ENCODE measurements at places on chromosomes 4 and X.

DNA sequence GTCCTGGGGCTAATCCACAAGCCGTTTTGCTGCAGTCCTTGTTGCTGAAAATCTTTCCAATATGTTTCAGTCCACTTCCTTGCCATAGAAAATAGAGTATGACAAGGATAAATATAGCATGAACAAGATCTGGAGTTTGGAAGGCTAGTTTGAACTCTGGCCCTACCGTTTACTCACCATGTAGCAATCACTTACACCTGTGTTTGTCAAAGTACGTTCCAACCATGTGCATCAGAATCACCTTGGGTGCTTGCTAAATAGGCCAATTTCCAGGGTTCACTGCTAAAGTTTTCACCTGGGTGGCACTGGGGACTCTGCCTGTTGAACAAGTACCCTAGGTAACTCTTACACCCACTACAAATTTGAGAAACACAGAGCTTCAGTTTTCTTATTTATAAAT is 188.9 kb downstream of the ENOX2 start:
- DNase-seq: no peak

DNA sequence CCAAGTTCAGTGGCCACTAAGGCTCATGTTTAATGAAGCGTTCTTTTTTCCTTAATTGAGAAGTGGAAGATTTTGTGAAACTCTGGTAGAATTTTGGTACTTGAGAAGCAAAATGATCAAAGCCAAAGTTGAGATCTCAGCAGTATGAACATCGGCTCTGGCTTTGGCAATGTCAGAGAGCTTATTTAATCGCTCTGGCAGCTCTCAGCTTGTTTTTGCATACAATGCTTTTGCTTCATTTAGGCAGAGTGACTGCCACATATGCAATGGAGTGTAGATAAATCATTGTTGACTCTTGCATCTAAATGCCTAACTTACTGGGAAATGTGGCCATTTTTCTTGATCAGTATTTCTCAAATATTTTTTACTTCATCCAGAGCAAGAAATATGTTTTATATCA is 135.7 kb downstream of the AASDH start:
- no peak for DNase-seq

DNA sequence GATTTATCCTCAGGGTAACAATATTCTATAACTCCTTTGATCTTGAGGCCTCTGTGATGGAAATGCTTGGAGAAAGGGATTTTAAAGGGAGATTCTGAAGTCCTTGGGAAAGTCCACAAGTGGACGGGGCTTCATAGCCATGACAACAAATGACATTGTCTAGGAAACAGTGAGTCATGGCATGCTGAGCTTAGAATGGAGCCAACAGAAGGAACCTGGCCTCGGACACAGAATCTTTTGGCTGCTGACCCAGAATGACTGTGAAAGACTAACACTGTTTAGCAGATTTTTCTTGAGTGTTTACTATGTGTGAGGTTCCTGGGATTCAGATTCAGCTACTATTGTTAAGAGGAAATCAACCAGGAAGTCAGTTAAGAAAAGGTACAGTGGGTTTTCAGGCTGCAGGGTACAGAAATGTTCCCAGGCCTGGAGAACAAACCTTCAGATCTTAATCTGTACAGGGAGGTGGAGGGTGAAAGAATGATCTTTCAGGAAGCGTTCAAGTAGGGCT is 18.1 kb upstream of the CXCL2 start:
- DNase-seq: peak; percentile 95

- DNase-seq: no peak
Observed at GRCh38 chr4:158535130-158535614, 13.5 kb downstream of the RXFP1 start.

GRCh38 chr4:152364883-152365282 is 171.0 kb downstream of the FBXW7 start:
- DNase-seq: no peak

- DNase-seq: no peak
Observed at GRCh38 chr4:138561906-138562305, 319.8 kb upstream of the SLC7A11 start.

- DNase-seq: no peak
Observed at GRCh38 chrX:39755143-39756032, 342.4 kb downstream of the BCOR start.

DNA sequence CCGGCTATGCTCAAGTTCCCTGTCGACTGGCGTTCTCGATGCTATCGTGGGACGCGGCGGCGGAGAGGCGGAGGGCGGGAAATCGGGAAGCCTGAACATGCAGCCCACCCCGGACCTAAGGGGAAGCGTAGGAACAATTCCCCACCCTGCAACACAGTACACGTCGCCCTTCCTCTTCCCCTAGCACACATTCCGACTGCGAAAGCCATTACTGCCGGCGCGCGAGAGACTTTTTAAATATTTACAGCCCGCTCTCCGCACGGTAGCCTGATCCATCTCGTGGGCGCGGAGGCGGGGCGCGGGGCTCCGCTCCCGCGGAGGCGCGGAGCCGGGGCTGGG is 48.1 kb upstream of the BCOR start:
- DNase-seq: no peak

GRCh38 chr4:22552812-22553211 is 36.9 kb upstream of the ADGRA3 start:
- DNase-seq: no peak

DNA sequence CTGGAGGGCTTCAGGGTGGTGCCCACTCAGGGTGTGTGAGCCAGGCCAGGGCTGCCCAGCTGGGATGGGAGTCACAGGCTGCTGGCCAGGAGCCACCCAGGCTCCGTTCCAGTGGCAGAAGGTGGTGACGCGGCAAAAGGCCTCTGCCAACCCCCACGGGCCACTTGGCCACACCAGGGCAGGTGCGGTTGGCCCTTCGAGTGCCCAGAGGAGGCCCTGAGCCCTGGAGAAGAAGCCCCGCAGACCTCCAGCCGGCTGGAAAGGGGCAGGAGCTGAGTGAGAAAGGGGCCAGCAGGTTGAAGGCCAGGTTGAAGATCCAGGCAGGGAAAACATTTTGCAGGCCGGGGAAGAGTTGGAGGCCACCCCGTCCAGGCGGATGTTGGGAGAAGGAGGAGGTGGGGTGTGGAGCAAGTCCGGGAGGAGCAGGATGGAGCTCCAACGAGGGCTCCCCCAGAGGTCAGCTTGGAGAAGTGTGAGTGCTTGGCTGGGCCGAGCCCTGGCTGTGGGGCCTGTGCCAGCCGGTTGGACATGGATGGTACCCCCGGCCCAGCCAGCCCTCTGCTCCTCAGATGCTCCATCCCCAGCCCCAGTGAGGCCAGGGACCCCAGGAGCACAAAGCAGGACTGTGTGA is 2.8 kb upstream of the CPLX1 start:
- DNase-seq: no peak

GRCh38 chr4:138158746-138159297 is 83.3 kb downstream of the SLC7A11 start:
- no peak for DNase-seq

DNA sequence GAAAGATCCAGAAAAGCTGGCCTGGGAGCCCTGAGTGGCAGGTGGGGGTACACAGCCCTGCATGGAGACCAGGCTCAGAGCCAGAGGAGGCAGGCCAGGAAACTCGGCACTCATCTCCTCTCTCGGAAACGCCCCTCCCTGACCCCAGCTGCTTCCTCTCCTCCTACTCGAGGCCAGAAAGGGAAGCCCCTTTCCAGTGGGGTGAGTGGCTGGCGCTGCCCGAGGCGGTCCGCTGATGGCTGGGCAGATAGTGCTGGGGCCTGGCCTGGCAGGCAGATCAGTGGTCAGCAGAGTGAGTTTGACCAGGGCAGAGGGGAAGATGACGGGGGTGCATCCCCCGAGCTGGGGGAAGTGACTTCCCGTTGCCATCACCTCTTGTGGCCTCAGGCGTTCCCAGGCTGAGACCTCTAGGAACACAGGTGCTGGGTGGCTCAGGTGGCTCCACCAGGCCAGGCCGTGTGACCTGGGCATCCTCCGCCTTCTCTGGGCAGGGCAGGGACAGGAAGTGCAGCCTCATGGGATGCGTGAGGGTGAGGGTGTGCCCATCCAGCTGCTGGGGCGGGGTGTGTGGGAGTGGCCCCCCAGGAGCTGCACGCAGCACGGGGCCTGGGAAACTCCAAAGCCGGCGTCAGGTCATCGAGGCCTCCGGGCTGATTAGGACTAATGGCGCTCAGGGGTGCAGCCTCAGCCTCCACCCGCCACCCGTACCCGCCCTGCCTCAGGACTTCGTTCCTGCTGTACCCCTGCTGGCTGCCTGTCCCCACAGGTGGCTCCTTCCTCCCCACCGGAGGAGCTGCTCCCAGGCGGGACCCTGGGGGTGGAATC is 5.7 kb downstream of the SH3BP2 start:
- no peak for DNase-seq

- no peak for DNase-seq
Observed at GRCh38 chr4:7333801-7334421, 100.8 kb downstream of the PSAPL1 start.

- DNase-seq: no peak
Observed at GRCh38 chr4:37812713-37813112, 13.8 kb upstream of the PGM2 start.

GRCh38 chr4:81255524-81255923 is 40.5 kb upstream of the PRKG2 start:
- no peak for DNase-seq

GRCh38 chr4:139918591-139918990 is 235.4 kb downstream of the MAML3 start:
- DNase-seq: no peak

GRCh38 chrX:19735244-19735643 is 152.2 kb downstream of the SH3KBP1 start:
- no peak for DNase-seq

- DNase-seq: no peak
Observed at GRCh38 chr4:76620723-76621468, 185.9 kb downstream of the SHROOM3 start.

DNA sequence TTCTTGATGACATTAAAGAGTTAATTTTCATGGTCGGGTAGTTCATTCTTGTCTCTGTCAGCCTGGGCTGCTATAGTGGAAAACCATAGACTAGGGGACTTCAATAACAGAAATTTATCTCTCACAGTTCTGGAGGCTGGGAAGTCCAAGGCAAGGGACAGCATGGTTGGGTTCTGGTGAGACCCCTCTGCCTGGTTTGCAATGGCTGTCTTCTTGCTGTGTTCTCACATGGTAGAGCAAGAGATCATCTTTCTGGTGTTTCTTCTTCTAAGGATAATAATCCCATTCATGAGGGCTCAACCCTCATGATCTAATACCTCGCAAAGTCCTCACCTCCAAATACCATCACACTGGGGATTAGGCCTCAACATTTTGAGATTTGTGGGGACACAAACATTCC is 50.1 kb downstream of the RHOH start:
- no peak for DNase-seq

- DNase-seq: no peak
Observed at GRCh38 chr4:39030725-39031124, 1.5 kb downstream of the TMEM156 start.

DNA sequence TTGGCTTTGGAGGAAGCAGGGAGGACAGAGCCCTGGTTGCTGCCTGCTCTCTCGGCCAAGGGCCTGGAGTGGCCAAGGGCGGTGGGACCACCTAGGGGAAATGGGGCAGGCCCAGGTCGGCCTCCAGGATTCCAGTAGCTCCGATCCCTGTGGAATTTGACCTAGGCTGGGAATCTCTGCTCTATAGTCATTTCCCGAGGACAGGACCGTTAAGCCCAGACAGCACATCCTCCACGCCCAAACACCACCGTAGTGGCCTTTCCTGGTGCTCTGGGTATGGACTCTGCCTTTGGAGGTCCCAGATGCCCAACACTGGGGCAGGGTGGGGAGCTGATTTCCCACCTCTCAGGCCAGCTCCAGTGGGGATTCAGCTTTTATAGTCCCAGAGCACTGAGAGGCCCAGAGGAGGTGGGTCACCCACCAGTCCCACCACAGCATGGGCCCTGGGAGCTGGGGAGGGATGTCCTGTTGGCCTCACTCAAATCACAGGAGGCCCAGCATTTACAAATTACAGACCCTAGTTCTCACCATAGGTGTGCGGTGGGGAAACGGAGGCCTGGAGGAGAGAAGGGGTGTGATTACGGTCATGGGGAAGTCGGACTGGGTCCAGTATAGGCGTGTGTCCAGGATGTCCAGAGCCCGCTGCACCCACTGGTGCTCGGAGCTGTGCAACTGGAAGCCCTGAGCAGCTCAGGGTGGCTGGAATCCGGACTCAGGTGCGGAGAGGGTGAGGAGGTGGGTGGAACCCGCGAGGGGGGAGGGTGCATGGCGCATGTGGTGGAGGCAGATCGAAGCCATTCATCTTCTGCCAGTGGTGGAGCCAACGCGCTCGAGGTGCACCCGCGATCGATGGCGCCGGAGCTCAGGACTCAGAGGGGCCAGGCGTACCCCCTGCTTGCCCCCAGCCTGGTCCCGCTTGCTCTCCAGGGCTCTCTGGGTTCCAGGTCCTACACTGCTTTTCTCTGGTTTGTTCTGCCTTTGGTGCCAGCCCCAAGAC is 7.7 kb downstream of the HMX1 start:
- no peak for DNase-seq

DNA sequence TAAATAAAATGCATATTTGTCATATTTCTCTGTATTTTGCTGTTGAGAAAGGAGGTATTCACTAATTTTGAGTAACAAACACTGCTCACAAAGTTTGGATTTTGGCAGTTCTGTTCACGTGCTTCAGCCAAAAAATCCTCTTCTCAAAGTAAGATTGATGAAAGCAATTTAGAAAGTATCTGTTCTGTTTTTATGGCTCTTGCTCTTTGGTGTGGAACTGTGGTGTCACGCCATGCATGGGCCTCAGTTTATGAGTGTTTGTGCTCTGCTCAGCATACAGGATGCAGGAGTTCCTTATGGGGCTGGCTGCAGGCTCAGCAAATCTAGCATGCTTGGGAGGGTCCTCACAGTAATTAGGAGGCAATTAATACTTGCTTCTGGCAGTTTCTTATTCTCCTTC is 3.3 kb downstream of the HTT start:
- DNase-seq: no peak

GRCh38 chr4:53786632-53787031 is 195.3 kb upstream of the LNX1 start:
- DNase-seq: no peak

GRCh38 chr4:8419222-8420041 is 21.1 kb downstream of the ACOX3 start:
- no peak for DNase-seq

GRCh38 chr4:121177246-121178137 is 13.4 kb upstream of the TNIP3 start:
- no peak for DNase-seq

All from forelimb muscle (tissue), 1 donor.